ENCODE measurements at places on chromosomes 6 and 20.

GRCh38 chr6:19851241-19852089 is 14.3 kb downstream of the ID4 start:
- DNase-seq: peak; percentile 51

- no peak for DNase-seq
Observed at GRCh38 chr6:120994573-120994967, 339.7 kb downstream of the TBC1D32 start.

GRCh38 chr6:140663094-140663493 is 1288.6 kb upstream of the CITED2 start:
- DNase-seq: no peak

GRCh38 chr20:56628015-56628872 is 862 bp upstream of the TFAP2C start:
- DNase-seq: no peak

- DNase-seq: no peak
Observed at GRCh38 chr6:73511796-73512195, 9.0 kb downstream of the EEF1A1 start.

GRCh38 chr20:4942331-4942730 is 59.0 kb downstream of the SLC23A2 start:
- no peak for DNase-seq

- DNase-seq: no peak
Observed at GRCh38 chr6:112016320-112016719, 37.6 kb upstream of the CCN6 start.

GRCh38 chr6:131976545-131977061 is 25.4 kb upstream of the CCN2 start:
- no peak for DNase-seq

DNA sequence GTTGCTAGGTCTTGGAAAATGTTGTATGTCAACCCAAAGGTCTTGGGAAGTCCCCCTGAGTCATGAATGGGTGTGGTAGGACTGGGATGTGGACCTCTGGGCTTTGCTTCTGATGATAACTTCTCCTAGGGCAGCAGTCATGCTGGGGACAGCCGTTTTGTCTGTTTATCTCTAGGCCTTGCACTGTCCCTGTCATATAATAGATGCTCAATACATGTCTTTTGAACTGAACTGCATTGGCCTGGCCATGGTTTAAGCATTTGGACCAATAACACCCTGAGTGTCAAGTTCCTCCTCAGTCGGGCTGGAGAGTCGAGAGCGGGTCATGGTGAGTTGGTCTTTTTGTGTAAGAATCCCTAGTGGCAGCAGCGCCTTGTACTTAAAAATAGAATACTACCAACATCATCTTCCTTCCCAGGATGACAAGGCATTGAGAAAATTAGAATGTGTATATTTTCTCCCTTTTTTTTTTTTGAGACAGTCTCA is 43.1 kb downstream of the E2F3 start:
- DNase-seq: peak; percentile 89

DNA sequence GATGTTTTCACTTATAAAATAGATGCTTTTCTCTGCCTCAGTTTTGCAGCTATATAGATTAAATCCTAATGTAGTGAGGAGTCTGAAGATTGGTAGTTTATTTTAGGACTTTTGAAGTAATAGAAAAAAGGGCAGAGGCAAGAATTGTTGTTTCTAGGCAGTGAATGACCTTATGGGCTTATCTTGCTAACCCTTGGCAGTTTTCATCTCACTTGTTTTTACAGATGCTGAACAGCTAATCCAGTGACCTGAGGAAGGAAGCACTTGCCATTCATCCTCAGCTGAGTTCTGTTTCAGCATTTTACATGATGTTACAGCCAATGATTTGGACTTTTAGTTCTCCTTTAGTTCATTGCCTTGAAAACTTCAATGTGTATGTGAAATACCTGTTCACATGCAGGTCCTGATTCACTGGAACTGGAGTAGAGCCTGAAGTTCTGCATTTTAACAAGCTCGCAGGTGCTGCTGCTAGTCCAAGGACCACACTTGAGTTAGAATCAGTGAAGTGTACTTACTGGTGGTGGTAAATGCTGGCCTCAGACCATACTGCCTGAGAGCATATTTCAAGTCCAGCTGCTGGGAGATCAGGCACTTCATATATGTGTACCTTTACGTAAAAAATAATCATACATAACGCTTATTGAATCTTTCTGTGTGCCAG is 86.9 kb downstream of the TULP4 start:
- no peak for DNase-seq

DNA sequence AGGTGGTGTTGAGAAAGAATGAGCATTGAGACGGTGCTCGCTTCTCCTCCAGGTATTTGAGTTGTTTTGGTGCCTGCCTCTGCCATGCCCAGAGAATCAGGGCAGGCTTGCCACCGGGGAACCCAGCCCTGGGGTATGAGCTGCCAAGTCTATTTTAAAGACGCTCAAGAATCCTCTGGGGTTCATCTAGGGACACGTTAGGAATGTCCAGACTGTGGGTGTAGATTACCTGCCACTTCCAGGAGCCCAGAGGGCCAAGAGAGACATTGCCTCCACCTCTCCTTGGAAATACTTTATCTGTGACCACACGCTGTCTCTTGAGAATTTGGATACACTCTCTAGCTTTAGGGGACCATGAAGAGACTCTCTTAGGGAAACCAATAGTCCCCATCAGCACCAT is 28.3 kb downstream of the SAYSD1 start:
- DNase-seq: no peak

DNA sequence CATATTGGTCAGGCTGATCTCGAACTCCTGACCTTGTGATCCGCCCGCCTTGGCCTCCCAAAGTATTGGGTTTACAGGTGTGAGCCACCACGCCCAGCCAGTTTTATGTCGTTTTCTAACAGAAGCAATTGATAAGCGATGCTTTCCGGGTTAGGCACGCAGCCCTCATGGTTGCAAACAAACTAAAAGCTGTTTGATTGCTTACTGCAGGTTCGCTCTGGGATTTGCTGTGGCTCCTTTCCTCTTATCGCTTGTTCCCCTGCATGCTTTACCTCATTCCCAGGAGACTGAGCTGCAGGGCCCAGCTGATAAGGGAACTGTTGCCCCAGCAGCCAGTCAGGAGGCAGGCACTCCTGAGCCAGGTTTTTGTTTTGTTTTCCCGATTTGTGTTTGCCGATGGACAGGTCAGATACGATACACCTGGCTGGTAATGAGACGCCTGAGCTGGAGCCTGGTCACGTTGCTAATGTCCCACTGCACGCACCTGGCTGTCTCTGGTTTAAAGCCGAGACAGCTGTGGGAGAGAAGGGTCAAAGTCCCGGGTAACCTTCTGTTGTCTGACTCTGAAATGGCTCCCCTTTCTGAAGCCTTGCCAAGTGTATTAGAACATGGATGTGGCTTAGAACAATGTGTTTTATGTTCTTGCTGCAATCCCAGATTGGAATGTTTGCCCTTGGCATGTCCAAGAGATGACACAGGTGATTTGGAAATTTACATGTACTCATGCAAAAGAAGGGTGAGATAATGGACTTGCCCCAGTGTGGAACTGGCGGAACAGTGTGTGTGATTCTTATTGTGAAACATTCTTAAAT is 19.9 kb downstream of the DSP start:
- DNase-seq: no peak

DNA sequence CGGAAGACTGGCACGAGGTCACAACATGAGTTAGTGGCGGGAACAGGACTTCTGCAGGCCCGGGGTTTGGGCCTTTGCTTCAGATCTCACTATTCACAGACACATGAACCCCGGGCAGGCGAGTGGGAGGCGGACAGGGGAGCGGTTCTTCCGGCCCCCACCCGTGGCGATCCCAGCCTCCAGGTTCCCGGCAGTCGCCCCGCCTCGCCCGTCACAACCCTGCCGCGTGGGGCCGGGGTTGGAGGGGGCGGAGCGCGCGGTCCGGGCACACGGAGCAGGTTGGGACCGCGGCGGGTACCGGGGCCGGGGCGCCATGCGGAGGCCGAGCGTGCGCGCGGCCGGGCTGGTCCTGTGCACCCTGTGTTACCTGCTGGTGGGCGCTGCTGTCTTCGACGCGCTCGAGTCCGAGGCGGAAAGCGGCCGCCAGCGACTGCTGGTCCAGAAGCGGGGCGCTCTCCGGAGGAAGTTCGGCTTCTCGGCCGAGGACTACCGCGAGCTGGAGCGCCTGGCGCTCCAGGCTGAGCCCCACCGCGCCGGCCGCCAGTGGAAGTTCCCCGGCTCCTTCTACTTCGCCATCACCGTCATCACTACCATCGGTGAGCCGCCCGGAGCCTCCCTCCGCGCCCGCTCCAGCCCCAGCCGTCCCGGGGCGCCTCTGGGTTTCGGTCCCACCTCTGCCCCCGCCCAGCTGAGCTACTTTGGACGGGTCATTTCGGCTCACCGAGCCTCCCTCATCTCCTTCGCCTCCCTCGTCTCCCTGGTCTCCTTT is at the start of gene KCNK15:
Gene KCNK15 (plus strand): TSS at position 268 of the 769 bp plus-strand sequence. CDS start 46 bp downstream, at position 314.
- DNase-seq: peak; percentile 35

- no peak for DNase-seq
Observed at GRCh38 chr6:107355659-107356058, 103.7 kb downstream of the PDSS2 start.

GRCh38 chr6:67285770-67286495 is 1349.1 kb upstream of the ADGRB3 start:
- DNase-seq: no peak

GRCh38 chr20:23826541-23827021 is at the start of gene CST2:
Gene CST2 (minus strand): TSS chr20:23826729. CDS start chr20:23826660, 69 bp downstream.
- DNase-seq: no peak

DNA sequence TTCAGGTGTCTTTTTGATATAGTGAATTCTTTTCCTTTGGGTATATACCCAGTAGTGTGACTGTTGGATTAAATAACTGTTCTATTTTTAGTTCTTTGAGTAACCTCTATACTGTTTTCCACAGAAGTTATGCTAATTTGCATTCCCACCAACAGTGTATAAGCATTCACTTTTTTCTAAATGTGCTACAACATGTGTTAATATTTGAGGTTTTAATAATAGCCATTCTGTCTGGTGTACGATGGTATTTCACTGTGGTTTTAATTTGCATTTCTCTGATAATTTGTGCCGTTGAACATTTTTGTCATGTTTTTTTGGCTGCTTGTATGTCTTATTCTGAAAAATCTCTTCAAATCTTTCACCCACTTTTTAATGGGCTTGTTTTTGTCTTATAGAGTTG is 563.5 kb downstream of the GRIK2 start:
- no peak for DNase-seq

- no peak for DNase-seq
Observed at GRCh38 chr6:105560611-105561066, 157.8 kb upstream of the PREP start.

DNA sequence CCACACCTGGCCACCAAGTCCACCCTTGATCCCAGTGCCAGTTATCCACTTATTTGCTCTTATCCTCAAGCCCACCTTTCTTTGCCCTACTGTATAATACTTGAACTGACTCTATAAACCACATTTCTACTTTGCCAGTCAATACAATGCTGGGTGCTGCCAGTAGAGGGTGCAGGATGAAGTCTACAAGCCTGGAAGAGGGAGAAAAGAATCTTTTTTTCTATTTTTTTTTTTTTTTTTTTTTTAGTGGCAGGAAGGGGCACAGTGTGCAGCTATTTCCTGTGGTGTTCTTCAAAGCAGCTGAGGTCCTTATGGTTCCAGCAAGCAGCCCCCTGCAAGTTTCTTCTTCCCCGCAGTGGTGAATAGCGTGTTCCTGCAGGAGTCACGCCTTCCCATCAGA is 22.2 kb upstream of the GABRR1 start:
- peak; percentile 62 for DNase-seq

- no peak for DNase-seq
Observed at GRCh38 chr6:40540790-40541189, 46.4 kb downstream of the LRFN2 start.

DNA sequence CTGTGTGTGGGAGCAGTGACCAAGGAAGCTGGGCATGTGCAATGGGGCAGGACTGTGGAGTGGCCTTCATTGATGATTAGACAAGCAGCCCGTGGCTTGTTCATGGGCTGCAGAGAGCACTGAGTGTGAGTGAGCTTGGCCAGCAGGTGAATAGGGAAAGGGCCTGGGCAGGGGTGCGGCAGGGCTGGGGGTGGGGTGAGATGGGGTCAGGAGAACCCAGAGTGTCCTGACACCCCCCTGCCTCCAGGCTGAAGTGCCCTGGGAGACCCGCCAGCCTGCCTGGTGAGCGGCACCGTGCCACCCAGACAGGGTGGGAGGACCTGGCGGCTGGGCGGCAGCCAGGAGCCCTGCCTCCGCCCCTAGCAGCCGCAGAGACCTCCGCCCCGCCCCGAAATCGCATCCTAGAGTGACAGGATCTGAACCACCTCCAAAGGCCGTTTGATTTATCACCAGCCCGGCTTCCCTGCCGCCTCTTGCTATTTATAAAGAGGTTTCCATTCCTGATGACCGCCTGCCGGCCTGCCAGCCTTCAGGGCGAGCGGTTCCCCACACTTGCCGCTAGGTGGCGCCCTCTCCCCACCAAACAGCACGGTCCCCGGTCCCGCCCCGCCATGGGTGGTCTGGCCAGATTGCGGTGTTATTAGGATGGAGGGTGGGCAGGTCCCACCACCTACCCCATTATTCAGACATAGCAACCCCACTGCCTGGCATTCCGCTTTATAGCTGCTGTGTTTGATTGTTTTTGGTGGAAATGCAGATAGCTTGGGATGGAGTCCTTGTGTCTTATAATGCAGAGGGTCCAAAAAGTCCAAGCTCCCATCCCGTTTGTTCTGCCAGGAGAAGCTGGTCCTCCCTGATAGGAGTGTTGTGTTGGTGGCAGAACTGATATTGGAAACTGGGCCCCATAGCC is 3.5 kb downstream of the MYLK2 start:
- DNase-seq: peak; percentile 78

GRCh38 chr6:130699742-130700141 is 127.5 kb upstream of the SMLR1 start:
- DNase-seq: no peak

- DNase-seq: no peak
Observed at GRCh38 chr20:63076421-63076820, 69.7 kb upstream of the BHLHE23 start.

- DNase-seq: no peak
Observed at GRCh38 chr20:60232380-60232779, 274.2 kb downstream of the CDH26 start.

GRCh38 chr20:57774951-57775350 is 65.1 kb upstream of the PMEPA1 start:
- no peak for DNase-seq

DNA sequence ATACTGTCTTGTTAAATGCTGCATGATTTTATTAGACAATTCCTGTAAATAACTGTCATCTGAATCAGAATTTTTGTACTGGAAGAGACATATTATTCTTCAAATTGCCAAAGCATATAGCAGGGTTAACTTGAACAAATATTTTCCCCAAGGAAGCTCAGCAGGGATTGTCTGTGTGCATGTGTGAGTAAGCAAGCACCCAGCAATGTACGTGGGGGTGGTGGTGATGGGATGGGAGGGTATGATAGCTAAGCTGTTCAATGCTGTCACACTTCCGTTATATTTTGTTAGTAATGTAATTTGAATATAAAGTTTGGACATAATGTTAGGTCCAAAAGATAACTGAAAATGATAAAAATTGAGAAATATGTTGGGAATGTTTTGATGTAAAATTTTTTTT is 118.1 kb downstream of the MYB start:
- DNase-seq: no peak

Data from hematopoietic multipotent progenitor cell treated with erythropoietin and hydrocortisone succinate and interleukin-3 and kit ligand, for 6 days (in vitro differentiated cells).